ENCODE measurements at places on chromosomes 3 and 15.

DNA sequence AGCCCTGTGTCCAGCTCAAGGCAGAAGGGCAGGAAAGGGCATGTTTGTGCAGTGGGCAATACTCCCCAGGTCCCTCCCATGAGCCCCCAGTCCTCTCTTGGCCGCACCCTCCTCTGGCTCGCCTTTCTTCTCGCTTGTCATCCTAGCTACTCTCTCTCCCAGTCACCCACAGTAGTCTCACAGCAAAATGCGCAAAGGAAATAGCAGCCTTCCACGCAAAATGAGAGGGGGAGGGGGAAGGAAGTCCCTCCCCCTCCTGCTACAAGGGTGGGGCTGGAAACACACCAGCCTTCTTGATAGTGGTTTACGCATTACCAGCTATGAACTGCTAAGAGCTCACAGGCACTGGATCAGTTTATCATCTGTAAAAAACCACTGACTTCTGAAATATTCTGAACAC lies 83.8 kb downstream of the GADL1 start:
- DNase-seq = no peak

DNA sequence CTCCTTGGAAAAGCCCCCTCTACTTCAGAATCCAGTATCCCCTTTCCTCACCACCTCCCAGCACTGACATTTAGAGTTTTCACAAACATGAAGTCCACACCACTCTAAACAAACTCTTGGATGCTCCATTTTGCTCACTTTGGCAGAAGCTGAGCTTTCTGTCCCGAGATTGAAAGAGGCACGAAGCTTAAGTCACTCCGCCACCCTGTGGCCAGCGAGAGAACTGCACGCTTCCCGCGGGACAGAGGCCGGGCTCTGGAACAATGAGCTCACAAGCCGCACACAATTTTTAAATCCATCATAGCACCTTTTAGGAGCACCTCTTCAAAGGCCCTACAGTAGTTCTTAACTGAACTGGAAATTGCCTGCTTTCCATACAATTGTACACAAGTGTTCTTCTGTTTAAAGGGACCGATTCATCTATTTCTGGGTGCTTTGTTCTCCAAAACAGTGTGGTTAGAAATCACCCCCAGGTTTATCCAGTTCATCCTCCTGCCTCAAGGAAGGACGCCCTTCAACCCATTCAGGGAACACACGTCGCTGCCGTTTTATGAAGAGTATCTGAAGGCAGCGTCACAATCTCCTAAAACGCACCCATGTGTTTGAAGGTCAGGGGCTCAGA lies 226.1 kb downstream of the VPS13C start:
- peak; percentile 10 for DNase-seq

- DNase-seq = no peak
Measured at GRCh38 chr3:195181741-195182469, 89.1 kb downstream of the XXYLT1 start.

- no peak for DNase-seq
Measured at GRCh38 chr15:90838139-90838538, 30.2 kb upstream of the FURIN start.

Measured in epithelial cell of proximal tubule (primary cell).